ENCODE measurements at places on chromosomes 12 and 14.

GRCh38 chr14:76772300-76773187 is 11.3 kb downstream of the VASH1 start:
- no peak for DNase-seq

DNA sequence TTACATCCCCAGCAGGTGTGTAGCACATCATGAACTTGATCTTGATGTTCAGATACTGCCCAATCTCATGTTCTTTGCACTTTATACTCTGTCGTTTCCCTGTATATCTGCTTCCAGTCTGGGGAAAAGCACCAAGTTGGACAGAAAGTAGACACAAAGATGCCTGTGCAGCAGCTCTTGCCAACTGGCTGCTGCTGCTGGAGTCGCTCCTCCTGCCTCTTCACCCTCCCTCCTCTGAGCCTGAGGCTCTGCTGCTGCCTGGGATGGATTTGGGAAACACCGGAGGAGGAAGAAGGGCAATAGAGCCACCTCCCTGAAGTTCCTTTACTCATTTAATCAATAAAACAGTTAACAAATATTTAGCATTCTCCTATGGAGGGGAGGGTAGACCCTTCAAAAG is 32.4 kb downstream of the ADCK1 start:
- no peak for DNase-seq

- DNase-seq = no peak
Observed at GRCh38 chr12:88866881-88867280, 286.6 kb upstream of the KITLG start.

DNA sequence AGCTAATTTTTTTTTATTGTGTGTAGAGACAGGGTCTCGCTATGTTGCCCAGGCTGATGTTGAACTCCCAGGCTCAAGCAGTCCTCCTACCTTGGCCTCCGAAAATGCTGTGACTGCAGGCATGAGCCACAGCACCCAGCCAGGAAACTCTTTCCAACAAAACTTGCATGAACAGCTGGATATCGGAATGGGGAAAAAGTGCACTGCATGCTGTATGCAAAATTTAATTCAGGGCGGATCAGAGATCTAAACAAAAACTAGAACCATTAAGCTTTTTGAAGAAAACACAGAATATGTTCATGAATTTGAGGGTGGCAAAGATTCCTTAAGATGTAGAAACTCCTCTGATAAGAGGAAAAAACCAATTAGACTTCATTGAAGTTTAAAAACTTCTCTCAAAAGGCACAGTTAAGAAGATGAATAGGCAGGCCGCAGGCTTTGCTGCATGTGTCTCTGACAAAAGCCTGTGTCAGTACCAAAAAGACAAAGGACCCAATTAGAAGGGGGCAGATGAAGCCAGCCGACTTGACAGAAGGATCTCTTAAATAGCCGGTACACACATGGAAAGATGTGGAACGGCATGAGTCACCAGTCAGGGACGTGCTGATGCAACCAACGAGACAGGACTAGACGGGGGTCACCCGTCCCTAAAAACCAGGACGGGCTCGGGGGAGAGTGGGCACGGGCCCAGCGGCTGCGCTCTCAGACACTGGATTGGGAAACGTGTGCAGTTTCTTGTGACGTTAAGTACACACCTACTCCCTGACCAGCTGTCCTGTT is 34.8 kb upstream of the MMP17 start:
- DNase-seq = no peak

- DNase-seq = no peak
Observed at GRCh38 chr14:33465846-33466700, 484.8 kb downstream of the EGLN3 start.

- no peak for DNase-seq
Observed at GRCh38 chr12:57175428-57176138, 28.2 kb upstream of the LRP1-AS start.

DNA sequence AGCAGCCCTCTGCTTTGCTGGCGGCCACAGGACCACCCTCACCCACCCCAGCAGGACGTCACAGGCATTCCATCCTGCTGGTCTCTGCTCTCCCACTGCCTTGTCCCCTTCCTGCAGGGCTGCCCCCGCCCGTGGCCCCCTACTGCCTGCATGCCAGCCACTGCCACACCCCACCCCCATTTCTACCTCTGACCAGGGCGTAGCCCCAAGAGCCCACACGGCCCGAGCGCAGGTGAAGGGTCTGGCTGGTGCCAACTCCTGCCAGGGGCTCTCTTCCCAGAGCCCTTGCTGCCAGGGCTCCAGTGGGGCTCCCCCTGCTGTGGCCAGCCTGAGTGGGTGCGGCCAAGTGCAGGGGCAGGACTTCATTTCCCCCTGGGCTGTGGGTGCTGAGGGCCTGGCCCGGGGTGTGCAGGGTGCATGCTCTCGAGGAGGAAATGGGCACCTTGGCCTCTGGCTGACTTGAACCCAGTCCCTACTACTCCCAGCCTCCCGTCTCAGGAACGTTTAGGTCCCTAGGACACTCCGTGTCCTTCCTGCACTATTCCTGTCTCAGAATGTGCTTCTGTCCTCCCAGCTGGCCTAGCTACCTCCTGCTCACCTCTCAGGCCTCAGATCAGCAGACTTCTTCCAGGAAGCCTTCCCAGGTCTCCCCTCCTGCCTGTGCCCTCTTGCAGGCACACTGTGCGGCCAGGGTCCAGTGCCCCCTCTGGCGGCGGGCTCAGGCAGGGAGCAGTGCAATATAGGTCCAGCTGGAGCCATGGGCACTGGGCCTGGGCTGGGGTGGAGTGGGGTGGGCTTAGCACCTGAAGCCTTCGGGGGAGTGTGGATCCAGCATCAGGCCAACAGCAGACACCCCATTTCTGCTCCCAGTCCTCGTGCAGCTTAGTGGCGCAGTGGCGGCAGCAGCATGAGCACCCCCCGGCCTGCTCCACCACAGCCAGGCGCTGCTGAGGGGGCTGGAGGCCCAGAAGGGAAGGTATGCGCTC is 1.4 kb downstream of the LBHD2 start:
- no peak for DNase-seq

GRCh38 chr14:91127401-91127801 is 13.5 kb downstream of the DGLUCY start:
- no peak for DNase-seq

GRCh38 chr14:87312169-87312893 is 680.7 kb downstream of the GALC start:
- no peak for DNase-seq

DNA sequence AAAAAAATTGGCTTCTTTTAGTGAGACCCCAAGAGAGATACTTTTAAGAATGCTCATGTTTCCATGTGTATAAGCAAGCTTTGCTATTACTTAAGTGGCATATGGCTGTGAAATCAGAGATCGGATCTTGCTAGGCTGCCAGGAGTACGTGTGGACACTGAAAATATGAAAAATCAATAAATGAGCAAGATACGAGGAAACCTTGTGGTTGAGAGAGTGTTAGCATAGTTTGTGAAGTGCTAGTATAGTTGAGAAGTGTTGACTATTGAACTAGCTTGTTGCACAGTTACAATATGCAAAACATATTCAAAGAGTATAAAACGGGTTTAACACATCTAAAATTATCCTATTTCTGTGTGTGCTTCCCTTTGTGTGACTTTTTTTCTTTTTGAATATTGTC is 230.9 kb upstream of the NOVA1 start:
- DNase-seq = no peak

GRCh38 chr14:105050551-105050897 is 14.7 kb downstream of the GPR132 start:
- no peak for DNase-seq

- DNase-seq = no peak
Observed at GRCh38 chr14:95432144-95433093, 84.0 kb downstream of the SYNE3 start.

- no peak for DNase-seq
Observed at GRCh38 chr14:105962532-105962931, 436.1 kb downstream of the TMEM121 start.
